Activated CD8-positive, alpha-beta memory T cell treated with anti-CD3 and anti-CD28 coated beads for 4 hours (primary cell): ENCODE measurements at places on chromosomes 3 and 15.

DNA sequence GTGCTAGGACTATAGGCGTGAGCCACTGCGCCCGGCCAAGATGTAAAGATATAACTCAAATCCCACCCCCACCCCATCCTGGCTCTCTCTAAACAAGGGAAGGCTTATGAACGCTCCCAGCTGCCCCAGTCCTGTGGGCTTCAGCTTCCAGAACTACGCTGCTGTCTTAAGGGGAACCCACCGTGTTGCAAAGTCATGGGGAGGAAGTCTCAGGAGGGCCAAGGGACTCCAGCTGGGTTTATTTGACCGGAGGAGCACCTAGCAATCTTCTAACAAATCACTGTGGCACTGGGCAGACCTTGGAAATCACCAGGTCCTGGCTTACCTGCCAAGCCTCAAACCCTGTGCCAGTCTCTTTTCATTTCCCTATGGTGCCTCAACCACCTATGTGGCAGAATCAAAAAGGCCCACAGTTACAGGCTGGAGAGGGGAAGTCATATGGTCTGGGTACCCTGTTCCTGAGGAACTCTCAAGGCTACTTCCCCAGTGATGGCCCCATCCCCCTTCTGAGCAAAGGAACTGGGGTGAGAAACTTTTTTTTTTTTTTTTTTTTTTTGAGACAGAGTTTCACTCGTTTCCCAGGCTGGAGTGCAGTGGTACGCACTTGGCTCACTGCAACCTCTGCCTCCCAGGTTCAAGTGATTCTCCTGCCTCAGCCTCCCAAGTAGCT, 83.4 kb downstream of the RBPMS2 start:
- DNase-seq = no peak

DNA sequence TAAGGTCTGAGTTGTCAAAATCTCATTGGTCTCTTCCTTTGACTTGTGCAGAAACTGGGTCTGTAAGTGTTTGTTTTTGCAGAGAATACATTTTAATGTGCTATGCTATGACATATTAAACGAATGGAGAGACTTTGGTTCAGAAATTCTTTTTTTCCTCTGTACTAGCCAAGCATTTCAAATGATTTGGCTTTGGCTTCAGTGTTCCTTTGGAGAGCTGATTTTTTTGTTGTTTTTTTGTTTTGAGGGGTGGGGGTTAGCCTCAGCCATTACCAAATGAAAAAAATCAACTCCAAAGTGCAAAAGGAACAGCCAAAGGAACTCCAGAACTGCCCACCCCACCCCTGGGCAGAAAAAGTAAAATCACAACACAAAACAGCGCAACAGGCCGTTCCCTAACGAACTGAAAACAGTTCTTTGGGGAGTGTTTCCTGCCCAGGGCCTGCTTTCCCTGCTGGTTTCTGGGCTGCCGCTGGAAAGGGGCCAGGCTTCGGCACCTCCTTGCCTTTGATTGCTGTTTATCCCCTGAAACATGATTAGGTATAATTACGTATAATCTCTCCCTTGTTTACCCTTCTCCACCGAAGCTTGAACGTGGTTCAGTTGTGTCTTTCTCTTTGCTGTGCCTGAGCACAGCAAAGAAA, 57.6 kb upstream of the NEO1 start:
- no peak for DNase-seq

GRCh38 chr15:81950841-81951414, 94.9 kb downstream of the MEX3B start:
- no peak for DNase-seq

DNA sequence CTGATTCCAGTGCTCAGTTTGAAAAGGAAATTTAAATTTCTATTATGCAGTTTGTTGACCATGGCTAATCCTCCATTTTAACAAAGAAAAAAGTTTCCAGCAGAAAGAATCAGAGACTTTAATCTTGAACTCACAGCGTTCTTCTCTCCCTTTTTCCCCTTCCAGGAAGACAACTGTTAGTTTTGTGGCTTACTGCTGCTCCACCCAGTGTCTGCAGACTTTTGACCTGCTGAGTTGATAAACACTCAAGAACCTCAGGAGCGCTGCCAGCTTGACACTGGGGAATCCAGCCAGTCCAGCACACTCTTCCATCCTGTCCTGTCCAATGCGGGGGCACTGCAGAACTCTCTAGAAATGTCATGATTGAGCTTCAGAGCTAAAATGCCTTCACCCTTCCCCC, 134.6 kb downstream of the LRRC28 start:
- DNase-seq = no peak

- DNase-seq = no peak
Observed at GRCh38 chr3:71433631-71434030, 149.9 kb downstream of the FOXP1 start.

GRCh38 chr15:43402255-43402654, 31.4 kb downstream of the TUBGCP4 start:
- DNase-seq = no peak

GRCh38 chr3:137062250-137062649, 104.5 kb downstream of the IL20RB start:
- DNase-seq = no peak

DNA sequence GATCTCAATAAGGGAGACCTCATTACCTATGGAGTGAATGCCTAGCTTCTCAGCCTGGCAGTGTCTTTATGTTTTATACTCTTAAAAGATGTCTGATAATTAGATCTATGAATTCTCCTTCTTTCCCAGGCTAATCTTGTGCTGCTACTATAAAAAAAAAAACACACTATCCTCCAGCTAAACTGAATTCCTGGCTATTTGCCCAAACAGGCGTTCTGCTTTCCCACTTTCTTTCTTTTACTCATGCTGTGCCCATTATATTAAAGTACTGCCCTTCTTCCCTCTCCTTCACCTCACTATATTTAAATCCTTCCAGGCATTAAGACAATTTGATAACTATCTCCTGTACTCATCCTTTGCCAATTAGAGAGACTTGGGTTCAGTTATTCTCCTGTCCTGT, 1134.9 kb downstream of the ROBO2 start:
- DNase-seq = no peak

DNA sequence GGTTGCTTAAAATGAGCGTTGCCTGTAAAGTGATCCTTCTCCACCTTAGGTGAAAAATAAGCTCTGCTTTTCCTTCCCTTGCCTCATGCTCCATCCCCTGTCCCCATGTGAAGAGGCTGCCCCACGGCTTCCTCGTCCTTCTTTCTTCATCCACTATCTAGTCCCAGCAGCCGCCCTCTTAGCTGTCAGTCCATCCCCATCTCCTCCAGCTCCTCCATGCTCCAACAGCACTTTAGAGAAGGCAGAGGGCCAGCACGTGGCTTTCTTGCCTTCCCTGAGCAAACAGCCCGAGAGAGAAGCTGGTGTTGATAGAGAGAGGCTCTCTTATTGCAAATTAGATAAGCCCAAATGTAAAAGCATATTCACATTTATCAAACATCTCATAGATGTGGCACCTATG, 9.0 kb upstream of the TMEM41A start:
- no peak for DNase-seq

GRCh38 chr15:99580076-99580475, 14.3 kb downstream of the MEF2A start:
- DNase-seq = no peak

GRCh38 chr15:65595960-65596359, 15.0 kb downstream of the INTS14 start:
- DNase-seq = no peak

- DNase-seq = no peak
Observed at GRCh38 chr3:167895684-167896083, 160.2 kb downstream of the SERPINI1 start.

- DNase-seq = no peak
Observed at GRCh38 chr15:77305953-77306352, 114.0 kb downstream of the PEAK1 start.

DNA sequence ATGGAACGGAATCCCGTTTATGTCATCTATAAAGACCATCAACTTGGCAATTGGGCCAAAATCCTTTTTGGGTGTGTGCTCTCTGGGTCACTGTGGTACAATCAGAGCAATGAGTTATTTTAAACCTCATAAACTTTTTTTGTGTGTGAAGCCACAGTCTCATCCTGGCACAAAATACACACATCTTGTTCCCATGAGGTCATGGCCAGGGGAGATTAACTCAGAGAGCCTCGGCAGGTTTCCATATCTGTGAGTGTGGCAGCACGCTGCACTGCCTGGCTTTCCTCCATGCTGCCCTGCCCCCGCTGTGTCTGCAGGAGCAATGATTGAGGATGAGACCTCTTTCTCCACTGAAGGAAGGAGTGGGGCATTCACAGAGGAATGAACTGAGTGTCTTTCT, 54.0 kb upstream of the DLG1 start:
- DNase-seq = no peak

DNA sequence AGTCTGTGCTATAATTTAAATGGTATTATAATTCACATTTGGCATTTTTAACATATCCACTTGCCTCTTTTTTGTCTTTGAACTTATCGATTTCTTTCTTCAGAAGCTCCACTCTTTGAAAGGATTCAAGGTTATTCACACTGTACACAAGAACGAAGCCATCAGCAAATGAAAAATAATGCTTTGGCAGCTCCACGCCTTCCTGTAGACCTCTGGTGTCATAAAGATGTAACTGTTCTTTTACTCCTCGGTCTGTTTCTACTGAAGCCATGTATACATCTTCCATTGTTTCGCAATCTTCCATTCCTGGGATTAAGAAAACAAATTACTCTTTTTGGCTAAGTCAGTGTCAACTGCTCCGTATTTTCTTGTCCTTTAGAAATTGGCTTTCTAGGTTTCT, 16.0 kb downstream of the NKIRAS1 start:
- no peak for DNase-seq

DNA sequence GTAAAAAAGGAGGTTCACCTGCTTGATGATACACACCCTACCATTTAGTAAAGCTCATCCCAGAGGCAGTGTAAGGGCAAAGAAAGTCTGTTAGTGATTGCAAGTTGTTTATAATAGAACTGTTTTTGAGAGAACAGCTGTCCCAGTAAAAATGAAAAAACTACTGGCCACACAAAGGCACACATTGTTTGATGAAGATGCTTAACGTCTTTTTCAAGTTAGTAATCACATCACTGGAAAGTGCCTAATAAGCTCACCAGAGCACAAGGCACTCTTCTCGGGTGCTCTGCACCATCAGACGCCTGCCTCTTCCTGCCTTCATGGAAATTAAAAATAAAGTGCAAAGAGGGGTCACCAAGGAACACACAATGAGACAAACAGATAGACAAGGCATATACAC, 186.9 kb downstream of the PDZRN3 start:
- no peak for DNase-seq

DNA sequence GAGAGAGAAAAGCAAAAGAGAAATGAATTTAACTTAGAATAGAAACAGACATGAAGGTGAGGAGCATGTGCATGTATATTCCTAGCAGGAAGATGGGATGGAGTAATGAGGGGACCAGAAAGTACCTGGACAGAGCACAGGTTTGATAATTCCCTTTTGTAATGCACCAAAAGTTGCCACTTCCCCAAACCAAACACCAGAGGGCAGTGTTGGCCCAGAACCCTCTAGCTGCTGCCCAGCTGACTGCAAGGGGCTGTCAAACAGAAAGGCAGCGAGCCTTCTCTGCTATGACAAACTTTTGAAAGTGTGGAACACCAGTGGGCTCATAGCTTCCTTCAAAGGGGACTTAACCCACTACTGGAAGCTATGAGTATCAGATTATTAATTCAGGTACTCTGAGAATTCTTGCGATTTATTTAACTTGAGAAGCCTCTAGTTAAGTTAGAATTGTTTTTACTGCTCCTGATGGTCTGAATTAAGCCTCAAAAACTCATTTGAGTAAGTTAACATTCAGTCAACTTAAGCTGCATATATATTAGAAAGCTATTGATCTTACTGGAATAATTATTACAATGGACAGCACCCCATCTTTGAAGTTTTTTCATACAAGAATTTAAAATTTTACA, 234.9 kb downstream of the NEK10 start:
- DNase-seq = peak; percentile 19

DNA sequence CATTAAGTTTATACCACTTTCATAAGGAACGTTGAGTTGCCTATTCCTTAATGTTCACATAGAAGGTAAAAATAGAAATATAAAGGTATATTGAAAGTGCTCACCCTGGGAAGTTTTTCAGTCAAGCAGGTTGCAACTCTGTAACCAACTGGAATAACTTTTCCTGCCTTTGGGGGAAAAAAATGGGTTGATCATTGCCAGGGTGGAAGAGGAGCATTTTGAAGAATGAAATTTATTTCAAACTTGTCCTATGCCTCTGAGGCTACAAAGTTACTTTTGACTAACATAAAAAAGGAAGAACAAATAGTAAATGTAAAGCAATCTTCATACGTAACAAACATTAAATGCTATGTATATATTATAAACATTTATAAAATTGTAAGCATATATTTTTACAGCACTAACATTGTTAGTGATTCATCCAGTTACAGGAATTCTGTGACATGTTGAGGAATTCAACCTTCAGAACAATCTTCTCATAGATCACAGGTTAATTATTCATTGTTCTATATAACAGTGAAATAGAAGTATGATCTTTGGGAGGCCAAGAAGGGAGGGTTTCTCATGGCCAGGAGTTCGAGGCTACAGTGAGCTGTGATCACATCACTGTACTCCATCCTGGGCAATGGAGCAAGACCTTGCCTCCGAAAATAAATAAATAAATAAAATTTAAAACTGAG, 13.5 kb downstream of the EFHB start:
- no peak for DNase-seq

DNA sequence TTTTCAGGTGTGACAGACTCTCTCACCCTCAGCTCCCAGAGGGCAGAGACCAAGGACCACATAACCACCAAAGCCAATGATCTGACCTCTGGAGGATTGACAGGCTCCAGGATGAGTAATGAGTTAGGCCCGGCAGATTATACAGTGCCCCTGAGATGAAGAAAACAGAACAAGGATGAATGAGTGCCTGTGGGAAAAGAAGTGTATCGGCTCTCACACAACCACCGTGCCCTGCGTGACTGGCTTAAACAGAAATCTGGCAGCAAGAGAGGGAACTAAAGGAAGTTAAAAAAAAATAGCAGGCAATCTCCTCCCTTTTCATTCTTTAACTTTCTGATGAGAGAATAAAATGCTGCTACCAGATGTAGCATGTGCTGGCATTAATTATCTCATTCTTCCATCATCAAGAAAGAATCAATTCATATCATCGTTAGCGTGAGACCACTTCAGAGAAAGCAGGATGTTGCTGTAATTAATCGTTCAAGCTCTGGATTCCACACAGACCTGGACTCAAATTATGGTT, 227.5 kb upstream of the COL8A1 start:
- no peak for DNase-seq

GRCh38 chr3:155327871-155328270, 34.4 kb upstream of the STRIT1 start:
- DNase-seq = no peak

DNA sequence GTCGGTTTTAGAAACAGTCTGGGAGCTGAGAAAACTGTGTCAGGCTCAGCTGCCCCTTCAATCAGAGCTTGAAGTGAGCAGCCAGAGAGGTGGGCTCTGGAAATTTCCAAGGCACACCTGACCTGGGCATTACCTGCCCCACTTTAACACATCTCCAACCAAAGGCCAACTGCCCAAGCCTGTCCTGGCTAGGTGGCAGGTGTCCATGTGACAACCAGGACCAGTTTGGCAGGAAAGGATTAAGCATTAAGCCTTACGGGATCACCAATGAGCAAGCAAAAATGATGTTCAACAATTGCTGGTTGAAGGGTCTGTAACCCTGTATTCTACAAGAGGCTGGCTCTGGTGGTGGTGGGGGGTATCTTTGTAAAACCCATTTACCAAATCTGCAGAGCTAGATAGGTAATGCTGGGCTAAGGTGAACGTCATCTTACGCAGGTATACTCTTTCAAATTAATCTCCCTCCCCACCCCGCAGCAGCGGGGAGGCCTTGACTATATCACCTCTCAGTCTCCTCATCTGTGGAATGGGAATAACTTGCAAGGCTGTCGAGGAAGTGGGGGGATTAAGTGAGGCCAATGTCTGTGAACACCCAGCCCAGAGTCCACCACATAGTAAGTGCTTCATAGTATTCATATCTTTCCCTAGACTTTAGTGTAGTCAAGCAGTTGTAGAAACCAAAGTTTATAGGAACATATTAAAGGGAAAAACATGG, 183.2 kb downstream of the MEGF11 start:
- no peak for DNase-seq
